Left lung (tissue), 14 donors: ENCODE measurements at places on chromosomes 7 and 10. TPM values are rescaled to one million over a fixed set of nuclear protein-coding genes. Genes with fewer than 3 reads are reported as not detected.

- H3K27ac ChIP-seq = no peak overlapping the region
- H3K4me3 ChIP-seq = no peak overlapping the region
- H3K4me1 ChIP-seq = peaks cover 15% of the 10 kb centered on the region
- H3K27me3 ChIP-seq = peaks cover 29% of the 10 kb centered on the region
These were observed 3.7 kb downstream of the PLPP4 start for GRCh38 chr10:120460776-120461175.

The ADARB2 gene
- 0.76 TPM for total RNA-seq

- H3K27ac ChIP-seq = no peak overlapping the region
- DNase-seq = no peak
- H3K4me3 ChIP-seq = no peak overlapping the region
- H3K36me3 ChIP-seq = no peaks in the 10 kb centered on the region
- H3K4me1 ChIP-seq = no peaks in the 10 kb centered on the region
These were observed 14.0 kb upstream of the SLC18A2 start for GRCh38 chr10:117226813-117227451.

The ADRA2A gene
- 8.9 TPM for total RNA-seq

The KEL gene
- total RNA-seq = 0.96 TPM
